ENCODE measurements at places on chromosomes 4 and X.

- no peak for DNase-seq
- no peaks in the 10 kb centered on the region for H3K4me1 ChIP-seq
- no peak overlapping the region for H3K4me3 ChIP-seq
- H3K27ac ChIP-seq = no peak overlapping the region
- H3K27me3 ChIP-seq = no peaks in the 10 kb centered on the region
These were observed 706.1 kb upstream of the EPHA5 start for GRCh38 chr4:66376396-66376795.

DNA sequence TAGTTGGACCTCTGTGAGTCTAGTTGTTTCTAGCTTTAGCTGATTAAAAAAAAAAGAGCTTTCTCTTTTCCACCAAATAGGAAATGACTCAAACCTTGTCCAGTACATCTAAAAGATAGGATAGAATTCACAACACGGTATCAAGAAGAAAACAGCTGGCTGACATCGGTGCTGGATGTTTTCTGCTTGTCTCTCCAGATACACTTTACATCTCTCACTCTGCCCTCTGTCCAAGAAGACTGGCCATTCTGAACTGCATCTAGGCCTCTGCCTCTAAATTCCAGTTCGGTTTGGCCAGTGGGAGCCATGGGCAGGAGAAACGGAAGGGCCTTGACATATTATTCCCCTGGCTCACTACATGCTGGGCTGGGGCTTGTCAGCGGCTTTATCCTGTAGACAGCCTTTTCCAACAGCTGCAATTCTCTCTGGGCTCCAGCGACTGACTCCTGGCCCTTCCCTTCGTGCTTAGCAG, 57.3 kb upstream of the SHISA3 start:
- H3K4me1 ChIP-seq = peaks cover 2% of the 10 kb centered on the region
- H3K4me3 ChIP-seq = no peak overlapping the region
- H3K27ac ChIP-seq = no peak overlapping the region
- H3K36me3 ChIP-seq = no peaks in the 10 kb centered on the region
- DNase-seq = no peak
- H3K27me3 ChIP-seq = no peaks in the 10 kb centered on the region

- no peaks in the 10 kb centered on the region for H3K4me1 ChIP-seq
- no peaks in the 10 kb centered on the region for H3K27me3 ChIP-seq
- DNase-seq = no peak
- H3K27ac ChIP-seq = no peak overlapping the region
- no peaks in the 10 kb centered on the region for H3K36me3 ChIP-seq
These were observed 18.4 kb upstream of the FAM47E start for GRCh38 chr4:76233083-76233482.

- H3K4me1 ChIP-seq = peaks cover 18% of the 10 kb centered on the region
- no peak overlapping the region for H3K27ac ChIP-seq
- H3K4me3 ChIP-seq = no peak overlapping the region
- no peaks in the 10 kb centered on the region for H3K36me3 ChIP-seq
- H3K27me3 ChIP-seq = no peaks in the 10 kb centered on the region
- DNase-seq = peak; percentile 49
These were observed 54.4 kb downstream of the KLHL13 start for GRCh38 chrX:118062048-118062789.

DNA sequence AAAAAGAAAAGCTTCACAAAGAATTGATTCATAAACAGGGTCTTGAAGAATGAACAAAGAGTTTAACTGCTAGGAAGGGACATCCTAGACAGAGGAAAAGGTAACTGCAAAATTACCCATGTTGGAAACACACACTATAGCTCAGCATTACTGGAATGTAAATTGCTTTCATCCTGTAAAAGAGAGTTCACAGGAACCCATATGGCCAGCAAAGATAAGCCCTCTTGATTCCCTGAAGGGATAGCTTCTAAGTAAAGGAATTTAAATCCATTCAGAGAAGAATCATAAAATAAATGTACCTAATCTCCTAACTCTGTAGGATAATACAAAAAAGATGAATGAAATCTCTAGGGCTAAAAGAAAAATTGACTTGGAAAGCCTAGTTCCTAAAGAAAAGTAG, 107.1 kb upstream of the INTU start:
- H3K4me1 ChIP-seq = no peaks in the 10 kb centered on the region
- H3K36me3 ChIP-seq = no peaks in the 10 kb centered on the region
- no peaks in the 10 kb centered on the region for H3K27me3 ChIP-seq
- H3K4me3 ChIP-seq = no peak overlapping the region
- no peak overlapping the region for H3K27ac ChIP-seq
- no peak for DNase-seq

- H3K4me1 ChIP-seq = no peaks in the 10 kb centered on the region
- no peak for DNase-seq
- H3K27ac ChIP-seq = no peak overlapping the region
- no peak overlapping the region for H3K4me3 ChIP-seq
- H3K36me3 ChIP-seq = no peaks in the 10 kb centered on the region
- H3K27me3 ChIP-seq = no peaks in the 10 kb centered on the region
These were observed 1392.9 kb downstream of the ARAP2 start for GRCh38 chr4:34851411-34851810.

DNA sequence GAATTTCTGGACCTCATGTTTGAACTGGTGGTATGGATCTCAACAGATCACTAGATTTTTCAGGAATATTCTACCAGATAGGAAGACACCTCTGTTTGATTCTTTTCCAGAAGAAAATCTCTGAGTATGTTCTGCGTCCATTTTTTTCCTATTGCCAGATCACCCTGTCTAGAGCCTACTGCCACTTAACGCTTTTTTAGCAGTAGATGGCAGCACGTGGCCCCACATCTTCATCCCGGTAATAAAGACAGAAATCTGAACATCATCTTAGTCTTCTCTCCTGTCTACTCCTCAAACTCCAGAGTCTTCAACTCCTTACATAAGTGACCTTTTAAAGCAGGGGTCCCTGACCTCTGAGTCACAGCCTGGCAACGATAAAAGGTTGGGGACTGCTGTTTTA, 184.7 kb downstream of the TMA16 start:
- no peak overlapping the region for H3K4me3 ChIP-seq
- no peaks in the 10 kb centered on the region for H3K36me3 ChIP-seq
- H3K27me3 ChIP-seq = no peaks in the 10 kb centered on the region
- peak; percentile 75 for DNase-seq

DNA sequence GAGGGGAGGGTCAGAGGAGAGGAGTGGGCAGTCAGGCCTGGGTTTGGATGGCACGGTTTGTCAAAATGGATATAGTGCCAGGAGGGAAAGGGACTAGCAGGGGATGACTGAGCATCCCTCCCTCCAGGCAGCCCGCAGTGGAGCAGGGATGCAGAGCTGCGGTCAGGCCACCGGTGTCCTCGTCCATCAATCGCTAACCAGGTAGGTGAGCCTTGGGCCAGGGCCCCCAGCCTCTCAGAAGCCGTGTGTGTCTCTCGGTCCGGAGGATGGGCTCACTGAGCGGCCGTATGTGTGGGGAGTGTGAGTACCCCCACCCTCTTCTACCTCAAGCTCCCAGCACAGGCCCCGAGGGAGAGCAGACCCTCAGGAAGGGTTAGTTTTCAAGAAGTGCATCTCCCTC, 538 bp upstream of the CYTL1 start:
- peak; percentile 23 for DNase-seq
- H3K36me3 ChIP-seq = no peaks in the 10 kb centered on the region
- no peak overlapping the region for H3K4me3 ChIP-seq
- H3K27ac ChIP-seq = no peak overlapping the region

DNA sequence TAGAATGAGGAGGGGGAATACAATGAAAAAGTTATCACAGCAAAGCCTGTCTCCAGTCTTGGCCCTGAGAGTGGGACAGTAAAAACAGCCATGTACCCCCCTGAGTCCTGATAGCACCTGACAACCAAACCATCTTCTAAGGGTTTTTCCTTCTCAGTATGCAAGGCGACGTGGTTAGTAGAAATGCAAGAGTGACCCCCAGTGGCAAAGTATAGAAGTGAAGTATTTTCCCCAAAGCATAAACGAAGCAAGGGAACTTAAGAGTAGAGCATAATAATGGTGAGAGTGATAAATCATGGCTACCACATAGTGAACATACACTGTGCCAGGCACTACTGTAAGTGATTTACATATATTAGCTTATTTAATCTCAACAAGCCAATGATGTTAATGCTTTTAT, 52.8 kb downstream of the FAM47C start:
- no peaks in the 10 kb centered on the region for H3K27me3 ChIP-seq
- H3K4me3 ChIP-seq = no peak overlapping the region
- no peaks in the 10 kb centered on the region for H3K4me1 ChIP-seq
- no peaks in the 10 kb centered on the region for H3K36me3 ChIP-seq
- no peak overlapping the region for H3K27ac ChIP-seq

- no peak for DNase-seq
- peak overlapping the region; percentile 84 for H3K4me3 ChIP-seq
- peaks cover 35% of the 10 kb centered on the region for H3K4me1 ChIP-seq
- no peaks in the 10 kb centered on the region for H3K27me3 ChIP-seq
- no peak overlapping the region for H3K27ac ChIP-seq
- no peaks in the 10 kb centered on the region for H3K36me3 ChIP-seq
These were observed 2.4 kb downstream of the STX18 start for GRCh38 chr4:4539481-4539880.

- no peaks in the 10 kb centered on the region for H3K36me3 ChIP-seq
- H3K4me1 ChIP-seq = no peaks in the 10 kb centered on the region
- DNase-seq = no peak
- no peaks in the 10 kb centered on the region for H3K27me3 ChIP-seq
- H3K4me3 ChIP-seq = no peak overlapping the region
These were observed 975.2 kb downstream of the STIM2 start for GRCh38 chr4:27835851-27836250.

- H3K27ac ChIP-seq = no peak overlapping the region
- H3K4me1 ChIP-seq = no peaks in the 10 kb centered on the region
- no peak overlapping the region for H3K4me3 ChIP-seq
- H3K27me3 ChIP-seq = no peaks in the 10 kb centered on the region
- DNase-seq = no peak
- H3K36me3 ChIP-seq = no peaks in the 10 kb centered on the region
These were observed 716.6 kb downstream of the KLHL13 start for GRCh38 chrX:117400005-117400404.

DNA sequence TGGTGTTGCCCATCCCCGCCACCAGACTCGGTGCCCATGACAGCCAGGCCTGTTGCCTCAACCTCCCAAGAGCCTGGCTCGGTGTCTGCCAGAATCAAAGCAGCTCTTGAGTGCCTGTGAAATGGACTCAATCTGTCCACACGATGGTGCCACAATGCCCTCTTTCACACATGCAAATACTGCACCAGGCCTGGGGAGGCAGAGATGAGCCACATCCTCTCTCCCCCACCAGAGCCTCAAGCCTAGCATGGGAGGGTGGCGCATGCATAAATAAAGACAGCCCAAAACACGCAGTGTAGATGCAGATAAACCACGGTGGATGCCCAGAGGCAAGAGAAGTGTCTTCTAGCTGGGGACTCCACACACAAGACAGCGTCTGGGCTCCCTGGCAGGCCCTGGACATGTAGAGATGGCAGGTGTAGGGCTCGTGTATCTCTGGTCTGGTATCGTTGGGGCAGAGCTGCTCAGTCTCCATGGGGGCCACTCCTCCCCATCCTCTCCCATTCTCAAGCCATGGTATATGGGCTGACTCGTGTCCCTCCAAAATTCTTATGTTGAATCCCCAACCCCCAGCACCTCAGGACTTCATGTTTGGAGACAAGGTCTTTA, 65.6 kb downstream of the JAKMIP1 start:
- no peaks in the 10 kb centered on the region for H3K4me1 ChIP-seq
- no peak overlapping the region for H3K4me3 ChIP-seq
- H3K36me3 ChIP-seq = no peaks in the 10 kb centered on the region

DNA sequence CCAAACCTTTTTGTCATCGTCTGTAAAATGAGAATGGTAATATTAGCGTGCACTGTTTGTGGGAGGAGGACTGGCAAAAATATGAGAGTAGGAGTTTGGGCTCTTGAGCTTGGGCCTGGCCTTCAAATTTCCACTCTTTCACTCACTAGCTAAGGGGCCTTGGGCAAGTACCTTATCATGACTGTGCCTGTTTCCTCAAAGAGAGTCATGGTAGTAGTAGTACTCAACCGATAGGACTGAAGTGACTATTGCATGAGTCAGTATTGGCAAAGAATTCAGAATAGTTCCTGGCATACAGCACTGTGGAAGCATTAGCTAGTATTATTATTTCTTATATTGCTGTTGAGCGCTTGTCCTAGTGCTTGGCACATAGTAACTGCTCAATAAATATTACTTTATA, 16.0 kb upstream of the RBM3 start:
- no peaks in the 10 kb centered on the region for H3K36me3 ChIP-seq
- no peak for DNase-seq
- H3K27ac ChIP-seq = no peak overlapping the region
- no peaks in the 10 kb centered on the region for H3K27me3 ChIP-seq
- H3K4me3 ChIP-seq = no peak overlapping the region

DNA sequence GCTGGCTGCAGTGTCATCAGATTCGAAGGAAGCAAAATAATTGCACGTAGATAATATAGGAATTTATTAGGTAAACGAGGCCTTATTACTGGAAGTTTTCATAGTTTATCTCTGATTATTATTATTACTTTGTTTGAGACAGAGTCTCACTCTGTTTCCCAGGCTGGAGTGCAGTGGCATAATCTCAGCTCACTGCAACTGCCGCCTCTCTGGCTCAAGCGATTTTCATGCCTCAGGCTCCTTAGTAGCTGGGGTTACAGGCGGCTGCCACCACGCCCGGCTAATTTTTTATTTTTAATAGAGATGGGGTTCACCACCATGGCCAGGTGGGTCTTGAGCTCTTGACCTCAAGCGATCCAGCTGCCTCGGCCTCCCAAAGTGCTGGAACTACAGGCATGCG, 12.5 kb downstream of the CLCN3 start:
- H3K36me3 ChIP-seq = peaks cover 2% of the 10 kb centered on the region
- H3K4me1 ChIP-seq = peaks cover 16% of the 10 kb centered on the region
- no peak for DNase-seq
- H3K4me3 ChIP-seq = no peak overlapping the region

GRCh38 chrX:120763269-120763668, 112.4 kb downstream of the CT47B1 start:
- no peak overlapping the region for H3K4me3 ChIP-seq
- no peak overlapping the region for H3K27ac ChIP-seq
- no peak for DNase-seq
- no peaks in the 10 kb centered on the region for H3K36me3 ChIP-seq
- no peaks in the 10 kb centered on the region for H3K27me3 ChIP-seq

GRCh38 chr4:180380733-180381132, 1862.5 kb upstream of the TENM3 start:
- H3K27me3 ChIP-seq = no peaks in the 10 kb centered on the region
- no peak overlapping the region for H3K4me3 ChIP-seq
- H3K27ac ChIP-seq = no peak overlapping the region
- no peaks in the 10 kb centered on the region for H3K36me3 ChIP-seq

GRCh38 chrX:16903274-16904022, 33.3 kb upstream of the RBBP7 start:
- H3K27me3 ChIP-seq = no peaks in the 10 kb centered on the region

DNA sequence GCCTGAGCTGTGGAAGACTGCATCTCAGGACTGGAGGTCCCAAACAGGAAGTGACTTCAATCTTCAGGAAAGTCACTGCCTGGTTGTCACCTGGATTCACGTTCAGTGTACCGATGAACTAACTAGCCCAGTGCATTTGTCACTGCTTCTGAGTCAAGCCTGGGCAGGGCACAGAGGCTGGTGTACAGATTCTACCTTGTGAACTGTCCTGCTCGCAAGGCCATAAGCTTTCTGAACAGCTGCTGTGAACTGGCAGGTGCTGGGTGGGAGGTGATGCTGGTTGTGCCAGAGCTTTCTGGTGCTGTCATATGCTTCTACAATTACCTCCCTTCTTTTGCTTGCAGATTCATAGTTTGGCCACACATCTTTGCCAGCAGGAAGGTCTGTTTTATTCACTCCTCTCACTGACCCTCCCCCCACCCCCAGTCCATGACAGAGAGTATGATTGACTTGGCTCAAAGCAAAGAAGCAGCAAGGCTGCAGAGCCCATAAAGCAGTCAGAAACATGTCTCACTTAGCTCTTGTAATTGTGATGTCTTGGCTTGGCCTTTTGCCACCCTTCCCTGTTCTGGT, 40.5 kb downstream of the ZCCHC12 start:
- no peaks in the 10 kb centered on the region for H3K27me3 ChIP-seq
- no peak for DNase-seq
- H3K4me1 ChIP-seq = no peaks in the 10 kb centered on the region
- H3K36me3 ChIP-seq = no peaks in the 10 kb centered on the region
- no peak overlapping the region for H3K4me3 ChIP-seq
